SW 1271 (cell line): ENCODE measurements at places on chromosomes 13 and 19.

DNA sequence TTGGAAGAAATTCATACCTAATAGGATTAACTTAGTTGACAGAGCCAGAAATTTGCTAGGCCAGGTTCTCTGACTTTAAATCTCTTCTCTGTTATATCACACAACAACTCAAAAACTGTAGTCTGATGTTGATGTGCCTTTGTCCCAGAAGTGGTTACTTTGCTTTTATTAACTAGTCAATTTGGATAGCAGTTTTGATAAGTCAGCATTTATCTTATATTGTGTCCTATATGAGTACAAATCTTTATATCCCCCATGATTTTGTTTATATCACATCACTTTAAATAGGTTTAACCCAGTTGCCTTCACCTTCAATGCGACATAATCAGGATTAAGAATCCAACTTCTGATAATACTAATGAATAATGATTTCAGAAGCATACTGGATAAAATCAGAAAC, 459.3 kb downstream of the GPC6 start:
- no peak for DNase-seq

DNA sequence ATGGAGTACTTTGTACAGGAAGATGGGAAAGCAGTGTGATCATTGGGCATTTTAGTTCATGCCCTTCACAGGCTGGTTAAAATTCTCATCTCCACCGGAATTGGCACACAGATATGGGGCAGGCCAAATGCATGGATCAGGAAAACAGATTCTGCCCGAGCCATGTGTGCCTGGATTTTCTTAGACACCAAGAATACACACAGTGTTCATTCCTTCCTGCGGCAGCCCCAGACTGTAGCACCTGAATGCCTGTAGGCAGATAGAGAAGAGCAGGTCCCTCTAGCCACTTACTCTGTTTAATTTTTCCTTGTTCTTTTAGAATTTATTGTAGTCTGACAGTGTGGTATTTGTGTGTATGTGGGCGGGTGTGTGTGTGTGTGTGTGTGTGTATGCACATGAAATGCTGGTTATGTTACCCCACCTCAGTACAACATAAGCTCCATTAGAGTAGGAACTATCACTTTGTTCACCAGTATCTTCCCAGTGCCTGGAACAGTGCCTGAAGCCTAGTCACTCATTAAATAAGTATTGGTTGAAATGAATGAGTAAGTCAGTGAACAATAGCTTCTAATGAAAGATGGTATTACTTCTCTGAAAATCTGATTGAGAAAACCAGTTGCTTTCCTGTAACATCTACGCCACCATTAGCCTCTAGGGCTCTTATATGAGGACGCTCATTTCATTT, 41.7 kb downstream of the FRY start:
- DNase-seq, result no peak

- no peak for DNase-seq
These were observed 26.5 kb upstream of the ZNF536 start for GRCh38 chr19:30345686-30346085.

- DNase-seq, result no peak
These were observed 39.9 kb upstream of the VWA8 start for GRCh38 chr13:42000846-42001245.

DNA sequence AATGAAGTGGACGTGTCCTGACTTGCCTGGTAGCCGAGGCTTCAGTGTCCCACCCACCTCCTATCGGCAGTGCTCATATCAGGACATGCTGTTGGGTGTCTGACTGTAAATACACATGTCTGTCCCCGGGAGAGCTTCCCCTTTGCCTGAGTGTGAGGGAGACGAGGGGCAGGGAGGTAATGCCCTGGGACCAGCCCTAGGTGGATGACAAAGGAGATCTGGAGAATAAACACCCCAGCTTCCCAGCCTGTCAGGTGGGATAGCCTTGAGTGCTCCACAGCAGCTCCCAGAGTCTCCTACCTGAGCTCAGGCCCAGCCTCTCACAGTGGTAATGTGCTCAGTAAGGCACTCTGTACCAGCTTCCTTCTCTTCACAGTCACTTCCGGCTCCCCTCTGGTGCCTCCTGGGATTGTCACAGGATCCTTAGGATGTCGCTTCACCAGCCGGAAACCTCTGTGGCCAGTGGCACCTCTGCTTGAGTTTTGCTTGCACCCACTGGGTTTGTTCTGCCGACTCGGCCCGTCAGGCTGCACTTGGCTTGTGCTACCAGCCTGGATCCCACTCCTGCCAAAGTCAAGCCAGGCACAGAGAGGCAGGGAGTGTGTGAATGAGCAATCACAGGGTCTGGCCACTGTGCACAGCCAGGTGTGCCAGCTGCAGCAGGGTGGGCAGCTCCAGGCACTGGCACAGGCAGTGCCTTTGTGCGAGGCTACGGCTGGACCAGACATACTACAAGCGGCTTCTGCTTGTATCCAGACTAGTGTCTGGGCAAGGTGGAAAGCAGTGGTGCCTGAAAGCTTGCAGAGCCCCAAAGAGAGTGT, 54.4 kb upstream of the RGCC start:
- DNase-seq, result no peak

DNA sequence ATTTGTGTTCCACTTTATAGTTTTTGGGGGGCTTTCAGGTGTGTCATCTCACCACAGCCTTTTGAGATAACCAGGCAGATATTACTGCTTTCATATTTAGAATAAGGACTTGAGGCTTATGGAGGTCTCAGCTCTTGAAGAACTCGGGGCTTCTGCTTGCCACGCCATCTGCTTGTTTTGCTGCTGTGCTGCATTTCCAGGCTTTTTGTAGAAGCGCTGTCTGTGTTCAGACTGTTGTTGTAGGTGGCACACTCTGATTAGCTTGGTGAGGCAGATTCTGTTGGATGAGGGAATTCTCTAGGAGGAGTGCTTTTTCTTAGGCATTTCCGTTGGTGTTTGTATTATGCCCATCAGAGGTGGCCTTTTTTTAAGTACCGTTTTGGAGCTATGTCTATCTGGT, 57.2 kb downstream of the WASF3 start:
- no peak for DNase-seq

DNA sequence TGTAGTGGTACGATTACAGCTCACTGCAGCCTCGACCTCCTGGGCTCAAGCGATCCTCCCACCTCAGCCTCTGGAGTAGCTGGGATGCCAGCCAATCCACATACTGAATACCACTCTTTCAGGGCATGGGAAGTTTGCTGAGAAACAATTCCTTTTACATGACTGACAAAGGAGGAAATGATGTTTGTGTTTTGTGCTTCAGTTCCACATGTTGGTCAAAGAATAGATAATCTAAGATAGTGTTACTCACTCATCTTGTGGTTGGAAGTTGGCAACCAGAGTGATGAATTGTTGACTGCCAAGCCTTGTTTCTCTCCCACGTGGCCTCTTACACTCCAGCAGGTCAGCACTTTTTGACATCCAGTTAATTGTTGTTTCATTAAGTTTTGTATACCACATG, 7.6 kb downstream of the MBD3L2B start:
- DNase-seq, result peak; percentile 87
